ENCODE measurements at places on chromosomes 2 and 18. TPM values are rescaled to one million over a fixed set of nuclear protein-coding genes. Genes with fewer than 3 reads are reported as not detected.
A peak's percentile ranks its signal among the peaks of the same experiment; 100 is the strongest.

The AQP4 gene
- total RNA-seq: 0.10 TPM

The PIEZO2 gene
- total RNA-seq: 0.05 TPM

The VIT gene
- not detected for total RNA-seq

The STAT1 gene
- 229 TPM for total RNA-seq

The ITSN2 gene
- total RNA-seq: 104 TPM

The GAL3ST2 gene
- 1.4 TPM for total RNA-seq

The NEMP2 gene
- total RNA-seq: 15.3 TPM

The TMEFF2 gene
- not detected for total RNA-seq

The IL36A gene
- total RNA-seq: 0.59 TPM

The CPO gene
- total RNA-seq: not detected

The ACTG2 gene
- total RNA-seq: 0.79 TPM

- DNase-seq: no peak
These were observed 206.5 kb upstream of the NT5C1B start for GRCh38 chr2:18795906-18796305.

DNA sequence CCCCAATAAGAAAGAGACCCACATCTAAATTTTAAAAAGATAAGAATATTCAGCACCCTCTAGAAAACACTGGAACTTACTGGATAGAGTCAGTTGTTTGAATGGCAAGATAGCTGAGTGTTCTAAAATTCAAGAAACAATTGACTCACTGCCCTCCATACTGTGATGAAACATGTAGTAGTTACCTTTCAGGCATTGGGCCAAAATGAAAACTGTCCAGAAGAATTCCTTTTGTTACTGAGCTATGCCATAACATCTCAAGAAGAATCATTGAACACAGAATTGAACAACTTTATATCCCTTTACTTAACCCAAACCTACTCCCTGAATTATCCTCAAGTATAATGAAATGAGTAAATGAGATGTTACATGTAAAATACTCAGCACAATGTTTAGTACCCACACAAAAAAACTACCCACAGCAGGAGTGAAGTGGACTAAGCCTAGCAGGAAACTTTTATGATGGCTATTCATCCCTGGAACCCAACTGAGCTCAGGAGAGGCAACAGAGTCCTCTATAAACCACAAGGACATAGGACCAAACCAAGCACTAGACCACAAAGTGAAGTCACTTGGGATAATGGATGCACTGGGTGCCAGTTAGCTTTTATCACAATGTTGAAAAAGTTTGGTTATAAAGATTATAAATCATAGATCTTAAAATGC is 32.7 kb downstream of the RBM43 start:
- no peak for DNase-seq

DNA sequence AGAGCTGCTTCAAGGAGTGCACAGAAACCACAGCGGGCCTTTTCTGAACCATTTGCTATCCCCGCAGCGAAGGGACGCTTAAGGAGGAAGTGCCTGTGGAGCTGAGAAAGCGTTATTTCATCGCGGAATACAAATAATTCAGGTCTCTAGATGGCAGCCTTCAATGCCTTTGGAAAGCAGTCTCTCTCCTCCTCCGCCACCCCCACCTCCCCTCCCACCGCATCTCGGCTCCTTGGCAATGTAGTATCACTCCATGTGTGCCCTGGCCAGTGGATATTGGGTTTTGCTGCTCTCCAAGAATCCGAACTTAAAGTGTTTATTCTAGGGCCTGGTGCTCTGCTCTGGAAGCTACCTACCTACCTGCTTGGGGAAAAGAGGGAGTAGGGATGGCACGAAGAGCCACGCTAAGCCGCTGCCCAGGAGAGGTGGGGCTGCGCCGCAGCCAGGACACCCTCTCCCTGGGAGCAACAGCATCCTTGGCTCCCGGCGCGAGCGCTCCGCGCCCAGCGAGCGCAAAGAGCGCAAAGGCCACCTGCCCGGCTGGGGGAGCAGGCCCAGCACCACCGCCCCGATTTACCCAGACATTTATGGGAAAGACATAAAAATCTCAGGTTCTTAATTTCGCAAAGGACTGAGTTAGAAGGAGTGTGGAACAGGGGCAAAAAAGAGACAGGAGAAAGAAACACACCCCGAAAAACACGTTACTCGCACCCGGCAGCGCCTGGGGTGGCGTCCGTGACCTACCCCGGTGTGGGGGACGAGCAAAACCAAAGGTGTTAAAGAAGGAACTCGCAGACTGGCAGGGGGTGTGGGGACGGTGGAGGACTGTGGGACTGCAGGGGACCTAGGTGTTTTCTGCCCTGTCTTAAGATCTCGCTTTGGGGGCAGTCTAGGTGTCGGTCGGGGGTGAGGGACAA is 1.0 kb downstream of the SPHKAP start:
- no peak for DNase-seq

DNA sequence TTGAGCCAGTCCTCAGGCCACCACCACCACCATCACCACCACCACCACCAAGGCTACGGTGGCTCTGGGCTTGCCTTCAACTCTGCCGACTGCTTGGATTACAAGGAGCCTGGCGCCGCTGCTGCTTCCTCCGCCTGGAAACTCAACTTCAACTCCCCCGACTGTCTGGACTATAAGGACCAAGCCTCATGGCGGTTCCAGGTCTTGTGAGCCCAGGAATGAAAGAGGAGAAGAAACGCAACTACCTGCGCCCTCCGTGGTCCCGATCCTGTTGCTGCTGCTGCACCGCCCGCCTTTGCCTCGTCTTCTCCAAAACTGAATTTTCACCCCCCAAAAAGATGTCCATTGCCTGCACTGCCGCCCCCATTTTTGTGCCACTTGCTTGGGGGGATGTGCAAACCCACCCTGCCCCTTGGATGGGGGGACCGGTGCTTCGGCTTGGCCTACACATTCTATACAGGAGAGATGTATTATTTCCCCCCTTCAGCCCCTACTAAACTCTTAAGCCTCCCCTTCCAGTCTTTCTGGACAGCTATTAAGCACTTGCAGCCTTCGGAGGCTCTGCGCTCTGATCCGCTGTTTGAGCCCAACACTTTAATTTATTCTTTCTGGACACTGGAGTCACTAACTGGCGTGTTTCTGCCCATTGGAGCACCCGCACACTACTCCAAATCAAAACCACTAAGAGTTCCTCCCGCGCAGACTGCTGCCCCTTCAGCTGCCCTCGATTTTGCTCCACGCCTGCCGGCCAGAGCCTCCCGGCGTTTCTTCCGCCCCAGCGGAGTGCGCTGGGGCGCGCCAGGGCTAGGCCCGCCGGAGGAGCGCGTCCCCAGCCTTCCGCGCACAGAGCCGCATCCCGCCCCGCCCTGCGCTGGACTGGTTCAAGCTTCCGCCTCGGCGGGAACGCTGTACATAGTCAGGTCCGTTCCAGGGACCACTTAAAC is 5.7 kb downstream of the OTX1 start:
- no peak for DNase-seq

GRCh38 chr2:157933160-157933920 is 57.2 kb upstream of the ACVR1 start:
- no peak for DNase-seq

GRCh38 chr2:95389245-95390119 is 13.0 kb upstream of the FAHD2A start:
- peak; percentile 12 for DNase-seq

DNA sequence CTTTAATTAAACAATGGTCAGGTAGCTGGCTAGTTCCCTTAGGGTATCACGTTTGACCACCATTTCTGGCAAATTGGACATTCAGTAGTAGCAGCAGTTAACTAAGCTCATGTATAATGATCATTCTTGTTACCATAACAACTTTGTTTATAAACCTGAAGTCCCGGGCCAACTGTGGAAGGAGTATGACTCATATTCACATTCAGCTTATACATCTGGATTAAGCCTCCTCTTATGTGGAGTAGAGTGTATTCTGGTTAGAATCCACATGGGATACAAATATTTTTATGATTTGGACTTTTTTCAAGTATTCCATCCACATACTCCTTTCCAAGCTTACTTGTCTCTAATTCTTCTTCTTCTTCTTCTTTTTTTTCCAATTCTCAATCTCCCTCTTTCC is 70.3 kb upstream of the ZSWIM2 start:
- no peak for DNase-seq

- no peak for DNase-seq
These were observed 83.4 kb downstream of the RTN4 start for GRCh38 chr2:54966837-54967236.

GRCh38 chr18:58378411-58379379 is 250.2 kb downstream of the ALPK2 start:
- DNase-seq: no peak

- DNase-seq: no peak
These were observed 27.0 kb upstream of the HNMT start for GRCh38 chr2:137937246-137937645.

- no peak for DNase-seq
These were observed 380.3 kb downstream of the NYAP2 start for GRCh38 chr2:225779829-225780228.

DNA sequence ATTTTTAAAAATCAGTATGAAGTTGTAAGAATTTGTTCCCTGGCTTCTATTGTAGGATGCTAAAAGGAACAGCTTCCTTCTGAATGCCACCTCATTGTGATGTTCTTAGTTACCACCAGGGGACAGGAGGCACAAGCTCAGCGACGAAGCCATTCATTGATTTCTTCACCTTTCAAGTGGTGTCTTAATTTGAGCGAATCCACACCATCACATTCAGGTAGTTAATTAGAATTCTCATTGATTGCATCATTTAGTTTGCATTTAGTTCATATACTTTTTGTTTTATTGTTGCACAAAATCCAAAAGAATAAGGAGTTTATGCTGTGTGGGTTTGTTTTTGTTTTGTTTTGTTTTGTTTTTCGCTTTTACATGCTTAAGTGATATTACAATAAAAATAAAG is 23.1 kb downstream of the CYP27C1 start:
- DNase-seq: no peak

DNA sequence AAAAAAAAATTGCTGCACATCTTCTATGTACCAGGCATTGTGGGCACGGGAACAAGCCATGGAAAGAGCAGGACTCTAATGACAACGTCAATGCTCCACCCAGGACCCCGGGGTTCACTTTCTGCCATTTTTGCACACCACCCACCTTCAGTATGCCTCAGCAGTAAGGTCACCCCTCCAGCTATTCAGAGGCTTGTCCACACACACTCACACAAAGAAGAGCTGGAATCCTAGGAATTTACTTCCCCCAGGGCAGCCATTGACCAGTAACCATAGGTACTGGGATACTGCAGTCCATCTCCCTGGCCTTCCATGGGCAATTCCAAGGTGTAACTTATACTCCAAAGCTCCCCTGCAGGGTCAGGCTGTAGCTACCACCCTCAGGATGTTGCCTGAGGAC is 170.8 kb downstream of the SUCLG1 start:
- DNase-seq: no peak

DNA sequence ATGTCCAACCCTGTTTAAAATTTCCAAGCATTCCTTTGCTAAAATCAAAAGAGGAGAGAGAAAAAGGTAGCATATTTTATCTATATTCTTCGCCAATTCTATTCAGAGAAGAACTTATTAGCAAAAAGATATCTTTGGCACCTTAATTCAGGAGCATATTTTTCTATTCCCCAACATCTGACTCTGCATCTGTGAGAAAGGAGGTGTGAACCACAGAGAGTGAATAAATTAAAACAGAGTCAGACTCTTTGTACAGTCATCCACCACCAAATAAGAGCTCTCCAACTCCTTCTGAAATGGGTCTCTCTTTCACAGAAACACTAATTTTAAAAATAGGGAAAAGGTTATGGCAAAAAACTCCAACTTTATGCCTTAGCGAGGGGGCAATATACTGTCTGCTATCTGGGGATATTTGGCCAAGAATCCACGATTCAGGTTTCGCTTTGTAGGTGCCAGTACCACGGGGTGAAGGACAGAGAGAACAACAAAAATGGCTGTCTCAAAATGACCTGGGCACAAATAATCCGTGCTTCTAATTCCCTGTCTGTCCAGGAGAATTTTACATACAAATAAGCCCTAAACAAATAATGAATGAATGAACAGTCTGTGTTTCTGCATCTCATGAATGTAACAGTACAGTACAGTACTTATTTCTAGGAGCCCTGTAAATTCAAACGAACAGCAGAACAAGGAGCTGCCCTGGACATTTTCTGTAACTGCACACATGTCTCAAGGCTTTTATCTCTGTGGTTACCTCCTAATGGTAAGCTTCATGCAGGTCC is 43.4 kb downstream of the EPB41L3 start:
- no peak for DNase-seq

- DNase-seq: no peak
These were observed 278.4 kb downstream of the LRRTM1 start for GRCh38 chr2:80026040-80026729.

DNA sequence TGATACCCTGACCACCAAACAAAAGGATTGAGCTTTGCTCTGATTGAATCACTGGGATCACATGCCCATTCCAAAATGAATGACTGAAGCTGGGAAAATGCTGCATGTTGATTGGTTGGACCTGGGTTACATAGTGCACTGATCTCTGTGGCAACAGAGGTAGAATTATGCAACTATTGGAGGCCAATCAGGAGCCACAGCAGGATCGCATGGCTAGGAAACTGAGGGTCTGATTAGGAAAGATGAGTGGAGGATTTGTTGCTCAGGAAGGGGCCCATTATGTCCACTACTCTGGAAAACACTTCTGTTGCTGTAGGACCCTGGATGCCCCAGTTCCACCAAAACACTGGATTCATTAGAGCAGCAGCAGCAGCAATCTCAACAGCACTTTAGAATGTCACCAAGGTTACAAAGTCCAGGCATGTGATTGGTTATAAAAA is 25.9 kb upstream of the SGPP2 start:
- no peak for DNase-seq

- DNase-seq: no peak
These were observed 34.0 kb downstream of the SH3RF3 start for GRCh38 chr2:109162999-109163398.

- DNase-seq: no peak
These were observed 13.1 kb upstream of the SLC35F5 start for GRCh38 chr2:113769555-113769954.

GRCh38 chr2:10162586-10163497 is 40.3 kb downstream of the RRM2 start:
- DNase-seq: no peak

DNA sequence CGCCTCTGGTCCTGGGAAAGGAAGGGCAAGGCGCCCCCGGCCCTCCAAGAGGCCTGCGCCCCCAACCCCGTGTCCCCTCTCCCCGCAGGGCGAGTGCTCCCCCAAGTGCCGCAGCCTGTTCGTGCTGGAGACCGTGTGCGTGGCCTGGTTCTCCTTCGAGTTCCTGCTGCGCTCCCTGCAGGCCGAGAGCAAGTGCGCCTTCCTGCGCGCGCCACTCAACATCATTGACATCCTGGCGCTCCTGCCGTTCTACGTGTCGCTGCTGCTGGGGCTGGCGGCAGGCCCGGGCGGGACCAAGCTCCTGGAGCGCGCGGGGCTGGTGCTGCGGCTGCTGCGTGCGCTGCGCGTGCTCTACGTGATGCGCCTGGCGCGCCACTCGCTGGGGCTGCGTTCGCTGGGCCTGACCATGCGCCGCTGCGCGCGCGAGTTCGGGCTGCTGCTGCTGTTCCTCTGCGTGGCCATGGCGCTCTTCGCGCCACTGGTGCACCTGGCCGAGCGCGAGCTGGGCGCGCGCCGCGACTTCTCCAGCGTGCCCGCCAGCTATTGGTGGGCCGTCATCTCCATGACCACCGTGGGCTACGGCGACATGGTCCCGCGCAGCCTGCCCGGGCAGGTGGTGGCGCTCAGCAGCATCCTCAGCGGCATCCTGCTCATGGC is 52.4 kb downstream of the SLC66A2 start:
- DNase-seq: no peak

GRCh38 chr2:207337234-207338219 is 171.8 kb upstream of the KLF7 start:
- DNase-seq: no peak

GRCh38 chr2:175012516-175012915 is 7.3 kb upstream of the CHN1 start:
- DNase-seq: no peak
